ENCODE measurements at places on chromosomes 12 and 14. TPM values are rescaled to one million over a fixed set of nuclear protein-coding genes. Genes with fewer than 3 reads are reported as not detected.

DNA sequence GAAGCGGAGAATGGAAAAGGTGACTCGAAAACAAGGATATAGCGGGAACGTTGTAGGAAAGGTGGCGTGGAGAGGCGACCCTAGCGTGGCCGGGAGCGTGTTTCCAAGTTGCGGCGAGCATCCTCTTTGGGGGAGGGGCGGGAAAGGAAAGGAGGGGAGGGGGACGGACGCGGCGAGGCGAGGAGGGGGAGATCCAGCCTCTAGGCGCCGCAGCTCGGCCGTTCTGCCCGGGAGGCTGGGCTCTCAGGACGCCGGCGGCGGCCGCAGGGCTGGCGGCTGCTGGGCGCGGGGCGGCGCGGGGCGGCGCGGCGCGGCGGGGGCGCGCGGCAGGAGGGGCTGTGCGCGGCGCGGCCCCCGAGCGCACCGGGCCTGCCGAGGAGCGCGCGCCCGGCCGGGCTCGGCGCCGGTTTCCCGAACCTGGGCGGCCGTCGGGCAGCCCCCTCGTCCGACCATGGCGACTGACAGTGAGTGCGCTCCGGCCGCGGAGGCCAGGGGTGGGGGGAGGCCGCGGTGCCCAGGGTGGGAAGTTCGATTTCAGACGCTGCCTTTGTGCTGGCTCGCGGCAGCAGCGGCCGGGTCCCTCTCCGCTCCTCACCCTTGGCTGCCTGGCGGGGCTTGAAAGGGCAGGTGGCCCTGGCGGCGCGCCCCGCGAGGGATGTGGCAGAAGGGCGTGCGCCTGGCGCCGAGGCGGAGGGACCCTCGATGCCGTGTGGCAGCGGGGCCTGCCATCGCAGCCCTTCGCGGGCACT is 50.3 kb downstream of the SNAPC1 start:
- H3K27ac ChIP-seq: no peak within 1 kb of the TSS
- H3K27me3 ChIP-seq: peaks cover 56% of the 10 kb centered on the region

Gene KIF5A
- total RNA-seq: 5.9 TPM

Gene VCPKMT
- total RNA-seq: 11.3 TPM

Gene SDR9C7
- total RNA-seq: 0.14 TPM

Gene SETD1B
- total RNA-seq: 21.2 TPM

GRCh38 chr14:77059276-77059915 is 30.9 kb upstream of the IRF2BPL start:
- no peak overlapping the region for H3K27ac ChIP-seq
- no peak overlapping the region for H3K4me3 ChIP-seq
- no peaks in the 10 kb centered on the region for H3K36me3 ChIP-seq
- no peaks in the 10 kb centered on the region for H3K27me3 ChIP-seq
- DNase-seq: no peak

Gene PPP1R1A
- not detected for total RNA-seq

GRCh38 chr14:104107101-104107581 is 21.6 kb downstream of the ASPG start:
- no peak overlapping the region for H3K4me3 ChIP-seq
- no peak for DNase-seq
- H3K4me1 ChIP-seq: no peaks in the 10 kb centered on the region

DNA sequence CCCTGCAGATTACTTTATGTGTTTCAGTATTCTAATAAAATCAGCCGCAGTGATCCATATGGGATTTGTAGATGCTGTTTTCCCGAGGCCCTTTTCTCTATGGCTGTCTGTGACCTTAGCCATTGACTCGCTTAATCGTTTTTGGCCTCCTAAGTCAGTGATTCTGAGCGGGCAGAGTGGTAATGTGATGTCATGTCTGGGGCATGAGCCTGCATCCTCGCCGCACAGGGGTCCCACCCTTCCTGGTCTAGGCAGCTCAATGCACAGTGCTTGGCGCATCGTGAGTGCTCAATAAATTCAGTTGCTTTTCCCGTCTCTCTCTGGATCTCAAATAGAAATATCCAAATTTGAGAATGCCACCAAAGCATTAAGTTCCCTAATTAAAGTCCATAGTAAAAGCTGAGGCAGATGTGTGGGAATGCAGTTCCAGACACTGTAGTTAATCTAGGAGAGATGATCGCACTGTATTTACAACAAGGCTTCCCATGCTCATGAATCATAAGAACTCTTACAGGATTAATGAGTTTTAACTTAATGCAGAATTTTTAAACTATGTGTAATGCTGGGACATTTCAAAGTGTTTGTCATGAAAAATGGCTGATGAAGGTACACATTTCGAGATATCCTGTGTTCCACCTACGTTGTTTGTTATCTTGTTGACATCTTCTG is 29.3 kb downstream of the HMGA2 start:
- no peak for DNase-seq
- no peaks in the 10 kb centered on the region for H3K27me3 ChIP-seq
- H3K4me3 ChIP-seq: no peak overlapping the region
- no peak overlapping the region for H3K27ac ChIP-seq
- H3K36me3 ChIP-seq: no peaks in the 10 kb centered on the region
- no peaks in the 10 kb centered on the region for H3K4me1 ChIP-seq

Gene PMEL
- 1.9 TPM for total RNA-seq

- no peak overlapping the region for H3K27ac ChIP-seq
- H3K4me1 ChIP-seq: peaks cover 2% of the 10 kb centered on the region
- DNase-seq: no peak
- no peak overlapping the region for H3K4me3 ChIP-seq
- H3K36me3 ChIP-seq: no peaks in the 10 kb centered on the region
- H3K27me3 ChIP-seq: no peaks in the 10 kb centered on the region
Measured at GRCh38 chr14:56338674-56339073, 220.5 kb downstream of the PELI2 start.

DNA sequence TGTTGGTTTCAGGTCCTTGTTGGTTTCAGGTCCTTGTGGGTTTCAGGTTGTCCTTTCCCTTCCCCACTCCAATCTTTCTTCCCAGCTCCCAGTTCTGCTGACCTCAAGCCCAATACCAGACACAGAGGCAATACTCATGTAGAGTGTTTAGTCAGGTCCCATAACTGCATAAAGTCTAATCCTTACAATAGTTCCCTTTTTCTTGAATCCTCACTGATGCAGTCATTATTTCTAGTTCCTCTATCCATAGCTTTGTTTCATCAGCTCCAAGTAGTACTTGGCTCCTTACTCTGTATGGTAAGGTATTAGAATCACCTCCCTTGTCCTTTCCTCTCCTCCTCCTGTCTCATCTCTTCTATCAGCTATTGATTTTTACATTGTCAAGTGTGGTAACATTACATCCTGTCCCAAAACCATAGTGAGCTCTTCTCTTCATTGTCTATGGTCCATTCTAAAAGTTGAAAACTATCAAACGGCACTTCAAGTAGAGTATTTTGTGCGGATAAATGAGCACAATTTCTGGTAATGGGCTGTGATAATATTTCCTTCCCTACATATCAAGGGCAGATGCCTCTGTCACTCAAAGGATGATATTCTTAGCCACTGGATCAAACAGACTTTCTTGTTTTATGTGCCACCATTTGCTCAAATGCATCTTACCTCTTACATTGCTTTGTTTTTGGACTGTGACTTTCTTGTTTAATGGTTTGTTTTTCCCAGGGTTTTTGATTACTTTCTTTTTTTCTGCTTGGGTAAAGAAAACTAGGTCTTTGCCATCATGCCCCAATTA is 57.2 kb upstream of the JDP2 start:
- no peak overlapping the region for H3K4me3 ChIP-seq
- H3K27me3 ChIP-seq: peaks cover 12% of the 10 kb centered on the region
- no peaks in the 10 kb centered on the region for H3K36me3 ChIP-seq
- H3K4me1 ChIP-seq: no peaks in the 10 kb centered on the region
- DNase-seq: no peak

Gene SLC17A8
- not detected for total RNA-seq

GRCh38 chr12:70399311-70399710 is 33.2 kb downstream of the KCNMB4 start:
- DNase-seq: no peak
- H3K4me1 ChIP-seq: no peaks in the 10 kb centered on the region
- peaks cover 1% of the 10 kb centered on the region for H3K36me3 ChIP-seq
- no peak overlapping the region for H3K4me3 ChIP-seq

DNA sequence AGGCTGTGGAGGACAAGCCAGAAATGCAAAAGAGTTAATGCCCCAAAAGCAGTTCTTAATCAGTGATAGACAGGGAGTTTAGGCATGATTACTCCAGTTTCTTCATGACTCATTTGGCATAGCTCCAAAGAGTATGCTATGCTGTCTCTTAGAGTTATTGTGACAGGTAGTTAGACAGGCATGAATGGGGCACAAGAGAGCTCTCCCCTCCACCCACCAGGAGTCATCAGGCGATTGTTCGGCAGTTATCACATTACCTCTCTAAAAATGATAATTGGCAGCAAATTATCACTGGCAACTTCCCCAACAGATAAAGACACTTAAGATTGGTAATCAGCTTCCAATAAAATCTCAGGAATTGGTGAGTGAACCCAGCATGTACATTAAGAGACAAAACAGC is 320.1 kb downstream of the DAD1 start:
- H3K4me1 ChIP-seq: peaks cover 5% of the 10 kb centered on the region
- H3K4me3 ChIP-seq: peak overlapping the region; percentile 57
- peak overlapping the region; percentile 77 for H3K27ac ChIP-seq
- H3K27me3 ChIP-seq: no peaks in the 10 kb centered on the region
- DNase-seq: no peak

Gene AMN
- 3.9 TPM for total RNA-seq

DNA sequence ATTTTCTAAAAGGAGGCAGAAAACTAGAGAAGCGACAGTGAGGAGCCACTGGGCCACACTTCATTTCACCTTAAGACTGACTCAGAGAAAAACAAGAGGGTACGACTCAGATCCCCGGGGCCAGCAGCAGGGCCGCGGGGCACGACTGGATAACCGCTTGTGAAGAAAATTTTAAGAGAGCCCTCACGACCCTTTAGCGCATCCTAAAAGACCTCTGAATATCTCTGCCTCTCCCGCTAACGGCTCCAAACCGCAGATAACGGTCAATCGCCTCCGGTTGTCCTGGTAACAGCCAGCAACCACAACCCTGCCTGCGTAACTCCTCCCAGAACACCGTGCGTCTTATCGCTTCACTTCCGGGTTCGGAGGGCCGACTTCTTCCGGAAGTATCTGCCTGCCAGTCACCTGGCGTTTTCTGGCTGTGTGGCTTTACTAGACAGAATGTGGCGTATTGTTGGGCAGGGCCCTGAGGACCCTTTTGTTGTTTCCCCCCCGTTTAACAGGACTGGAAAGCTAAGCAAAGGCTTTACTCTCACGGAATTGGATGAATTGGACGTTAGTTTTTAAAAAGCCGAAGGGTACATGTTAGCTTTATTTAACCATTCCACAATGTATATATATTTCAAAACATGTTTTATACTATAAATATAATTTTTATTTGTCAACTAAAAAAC is 5.4 kb upstream of the ATP23 start:
- peak overlapping the region; percentile 94 for H3K4me3 ChIP-seq
- H3K4me1 ChIP-seq: peaks cover 35% of the 10 kb centered on the region
- peak; percentile 93 for DNase-seq

Gene GLIPR1L1
- total RNA-seq: not detected

Gene GLT1D1
- total RNA-seq: 0.41 TPM

DNA sequence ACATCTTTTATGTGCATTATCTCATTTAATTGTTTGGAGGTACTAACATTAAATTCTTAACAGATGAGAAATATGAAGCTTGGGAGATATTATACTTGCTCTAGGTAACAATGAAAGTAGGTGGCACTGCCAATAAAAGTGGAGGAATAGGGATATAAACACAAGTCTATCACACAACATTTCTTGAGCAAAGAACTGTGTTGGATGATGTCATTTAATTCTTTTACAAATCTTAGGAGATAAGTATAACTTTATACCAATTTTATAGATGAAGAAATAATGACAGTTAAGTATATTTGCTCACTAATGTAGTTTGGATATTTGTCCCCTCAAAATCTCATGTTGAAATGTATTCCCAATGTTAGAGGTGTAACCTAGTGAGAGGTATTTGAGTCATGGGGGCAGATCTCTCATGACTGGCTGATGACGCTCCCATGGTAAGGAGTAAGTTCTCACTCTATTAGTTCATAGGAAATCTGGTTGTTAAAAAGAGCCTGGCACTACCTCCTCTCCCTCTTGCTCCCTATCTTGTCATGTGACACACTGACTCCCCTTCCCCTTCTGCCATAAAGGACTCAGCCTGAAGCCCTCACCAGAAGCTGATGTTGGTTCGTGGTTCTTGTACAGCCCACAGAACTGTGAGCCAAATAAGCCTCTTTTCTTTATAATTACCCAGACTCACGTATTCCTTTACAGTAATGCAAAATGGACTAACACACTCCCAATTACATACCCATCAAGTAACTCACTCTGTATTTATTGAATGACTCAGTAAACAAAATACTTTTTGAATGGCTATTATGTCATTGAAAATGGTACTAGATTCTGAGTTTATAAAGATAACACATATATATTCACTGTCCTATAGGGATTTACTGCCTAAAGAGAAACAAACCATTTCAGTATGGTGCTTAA is 146.8 kb upstream of the KITLG start:
- no peaks in the 10 kb centered on the region for H3K4me1 ChIP-seq
- no peaks in the 10 kb centered on the region for H3K36me3 ChIP-seq
- H3K27ac ChIP-seq: no peak overlapping the region
- H3K4me3 ChIP-seq: no peak overlapping the region
- H3K27me3 ChIP-seq: no peaks in the 10 kb centered on the region

DNA sequence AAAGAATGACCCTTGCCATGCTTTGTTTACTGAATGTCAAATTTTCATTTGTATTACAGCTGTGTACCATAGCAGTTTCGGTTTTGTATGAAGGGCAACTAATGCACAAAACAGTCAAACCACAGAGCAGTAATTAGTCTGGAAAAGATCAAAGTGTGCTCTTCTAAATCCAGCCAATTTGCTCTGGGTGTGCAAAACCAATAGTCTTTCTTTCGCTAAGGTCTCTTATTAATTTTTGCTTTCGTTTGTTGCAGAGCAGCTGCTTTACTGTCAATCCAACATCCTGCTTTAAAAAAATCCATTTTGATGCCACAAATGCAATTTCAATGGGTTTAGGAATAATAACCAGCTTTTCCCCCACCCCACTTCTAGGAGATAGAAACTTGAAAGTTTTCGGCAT is 114.2 kb downstream of the BRMS1L start:
- no peaks in the 10 kb centered on the region for H3K27me3 ChIP-seq
- H3K4me1 ChIP-seq: peaks cover under 1% of the 10 kb centered on the region
- no peaks in the 10 kb centered on the region for H3K36me3 ChIP-seq

GRCh38 chr12:81206429-81206828 is 128.6 kb downstream of the ACSS3 start:
- no peaks in the 10 kb centered on the region for H3K4me1 ChIP-seq
- no peaks in the 10 kb centered on the region for H3K36me3 ChIP-seq
- no peaks in the 10 kb centered on the region for H3K27me3 ChIP-seq

- no peaks in the 10 kb centered on the region for H3K36me3 ChIP-seq
- no peaks in the 10 kb centered on the region for H3K4me1 ChIP-seq
- H3K4me3 ChIP-seq: no peak overlapping the region
- peaks cover 36% of the 10 kb centered on the region for H3K27me3 ChIP-seq
- DNase-seq: no peak
Measured at GRCh38 chr12:115871714-115872113, 405.8 kb downstream of the MED13L start.

Gene WNT1
- total RNA-seq: not detected

- H3K27ac ChIP-seq: no peak overlapping the region
- no peak for DNase-seq
- H3K27me3 ChIP-seq: no peaks in the 10 kb centered on the region
Measured at GRCh38 chr14:22535916-22536315, 53.1 kb downstream of the DAD1 start.

GRCh38 chr12:81022531-81022930 is 55.3 kb upstream of the ACSS3 start:
- H3K27me3 ChIP-seq: no peaks in the 10 kb centered on the region
- no peak for DNase-seq

Measured in activated T-cell treated with anti-CD3 and anti-CD28 coated beads, Interleukin-2, amount 50 U/mL, for 72 hours (primary cell).